ENCODE measurements at places on chromosomes 7 and 10.

- no peak for DNase-seq
Observed at GRCh38 chr10:86113501-86113900, 253.1 kb downstream of the GRID1 start.

- DNase-seq: no peak
Observed at GRCh38 chr7:81173766-81174281, 255.0 kb upstream of the SEMA3C start.

- DNase-seq: no peak
Observed at GRCh38 chr10:117460846-117461765, 81.4 kb upstream of the EMX2 start.

GRCh38 chr7:95139922-95140321, 184.4 kb downstream of the PON1 start:
- no peak for DNase-seq

- no peak for DNase-seq
Observed at GRCh38 chr10:75263806-75264205, 28.0 kb upstream of the COMTD1 start.

DNA sequence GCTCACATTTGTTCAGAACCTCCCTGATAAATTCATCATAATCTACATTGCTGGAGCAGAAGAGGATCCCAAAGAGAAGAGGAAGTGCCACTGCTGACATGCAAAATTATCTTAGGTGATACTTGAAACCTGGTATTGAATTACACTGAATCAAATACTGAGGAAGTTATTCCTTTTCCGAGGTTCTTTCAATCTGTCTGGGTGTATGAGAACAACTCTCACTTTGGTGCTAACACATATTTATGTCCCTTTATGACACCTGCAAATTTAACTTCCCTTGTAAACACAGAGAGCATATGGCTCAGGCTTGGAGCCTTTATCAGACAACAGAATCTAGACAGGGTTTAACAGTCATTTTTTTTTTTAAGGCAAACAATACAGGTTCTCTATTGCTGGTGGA, 131.4 kb downstream of the SRPK2 start:
- no peak for DNase-seq

DNA sequence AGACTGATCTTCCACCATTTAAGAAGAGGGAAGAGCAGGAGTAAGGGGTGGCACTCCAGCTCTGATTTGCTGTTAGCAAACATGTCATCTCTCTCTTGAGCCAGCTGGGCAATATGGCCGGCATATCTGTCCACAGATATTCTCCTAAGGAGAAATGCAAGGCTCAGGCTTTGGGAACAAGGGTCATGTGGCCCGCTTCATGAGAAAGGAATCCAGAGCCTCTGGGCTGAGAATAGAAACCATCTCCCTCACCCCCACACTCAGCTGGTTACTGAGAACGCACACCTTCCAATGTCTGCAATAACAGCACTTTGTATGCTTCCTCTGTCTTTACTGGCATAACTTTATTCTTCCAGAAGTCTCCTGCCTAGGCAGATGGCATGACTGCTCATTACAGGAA, 171.2 kb downstream of the ELMO1 start:
- DNase-seq: no peak

DNA sequence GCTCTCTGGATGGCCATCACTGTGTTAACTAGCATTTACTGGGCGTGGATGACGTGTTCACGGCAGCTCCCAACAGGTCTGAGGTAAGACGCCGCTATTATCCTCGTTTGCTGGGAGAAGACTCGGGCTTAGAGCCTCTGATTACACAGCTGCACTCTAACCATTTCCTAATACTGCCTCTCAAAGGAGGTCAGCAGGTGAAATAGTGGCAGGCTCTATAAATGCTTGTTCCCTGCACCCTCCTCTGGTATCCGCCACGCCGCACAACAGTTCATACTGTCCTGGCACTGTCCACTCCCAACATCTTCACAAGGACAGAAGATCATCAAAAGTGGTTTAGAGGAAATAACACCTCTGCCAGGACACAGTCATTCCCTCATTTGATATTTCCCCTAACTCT, 28.3 kb downstream of the HIPK2 start:
- DNase-seq: no peak

DNA sequence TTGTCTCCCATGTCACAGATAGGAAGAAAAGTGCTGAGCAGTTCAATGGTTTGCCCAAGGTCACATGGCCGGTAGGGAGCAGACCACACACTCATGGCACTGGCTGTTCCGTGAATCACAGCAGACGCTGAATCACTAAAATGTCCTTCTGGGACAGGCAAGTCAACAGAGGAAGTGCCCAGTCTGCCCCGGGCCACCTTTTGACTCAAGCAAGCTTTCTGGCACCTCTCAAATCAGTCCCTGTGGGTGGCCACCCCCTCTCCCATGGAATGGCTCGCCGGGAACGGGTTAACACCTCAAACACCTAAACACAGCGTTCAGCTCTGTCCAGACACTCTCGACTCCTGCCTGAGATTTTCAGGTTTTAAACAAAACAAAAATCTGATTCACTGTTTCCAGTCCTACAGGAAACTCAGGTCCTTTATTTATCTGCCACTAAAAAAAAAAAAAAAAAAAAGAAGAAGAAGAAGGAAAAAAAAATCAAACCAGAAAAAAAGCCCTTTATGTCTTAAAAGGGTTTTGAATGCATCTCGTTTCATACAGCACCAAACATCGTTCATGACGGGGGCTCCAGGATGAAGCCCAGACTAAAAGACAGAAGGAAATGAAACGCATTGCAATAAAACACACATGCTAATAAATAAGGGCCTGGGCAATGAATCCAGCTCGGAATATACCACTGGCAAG, 15.5 kb downstream of the CARD11 start:
- no peak for DNase-seq

DNA sequence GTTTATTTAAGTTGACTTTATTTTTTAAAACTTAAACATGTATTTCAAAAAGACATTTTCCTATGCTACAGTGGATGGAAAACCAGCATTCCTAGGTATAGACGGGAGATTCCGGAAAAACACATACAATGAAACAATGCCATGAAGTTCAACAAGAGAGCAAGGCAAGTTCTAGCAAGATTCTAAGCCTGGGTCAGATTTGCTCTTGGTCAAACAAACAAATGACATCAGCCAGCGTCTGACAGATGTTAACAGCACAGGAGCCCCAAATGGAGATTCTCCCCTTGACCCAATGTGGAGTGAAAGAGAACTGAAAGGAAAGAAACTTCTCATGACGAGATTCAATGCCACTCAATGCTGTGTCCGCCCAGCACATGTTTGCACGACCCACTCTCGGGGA, 149.9 kb downstream of the NEURL1 start:
- DNase-seq: no peak

GRCh38 chr7:155845226-155845625, 33.0 kb upstream of the SHH start:
- DNase-seq: no peak

DNA sequence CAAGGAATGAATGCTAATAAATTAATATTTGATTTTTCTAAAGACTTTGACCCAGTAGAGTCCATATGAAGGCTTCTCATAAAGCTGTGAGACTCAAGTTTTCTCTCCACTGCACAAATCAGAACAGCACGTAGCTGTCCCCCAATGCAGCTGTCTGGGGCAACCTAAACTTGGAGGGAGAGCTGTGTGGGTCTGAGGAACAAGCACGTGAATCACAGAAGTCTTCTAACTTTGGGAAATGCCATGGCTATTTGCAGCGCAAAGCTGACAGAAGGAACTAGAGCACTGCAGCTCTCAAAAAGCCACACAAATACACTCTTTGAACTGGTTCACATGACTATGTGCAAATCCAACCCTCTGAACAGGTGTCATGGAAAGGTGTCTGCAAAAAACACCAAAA, 47.9 kb downstream of the COL1A2 start:
- DNase-seq: no peak

DNA sequence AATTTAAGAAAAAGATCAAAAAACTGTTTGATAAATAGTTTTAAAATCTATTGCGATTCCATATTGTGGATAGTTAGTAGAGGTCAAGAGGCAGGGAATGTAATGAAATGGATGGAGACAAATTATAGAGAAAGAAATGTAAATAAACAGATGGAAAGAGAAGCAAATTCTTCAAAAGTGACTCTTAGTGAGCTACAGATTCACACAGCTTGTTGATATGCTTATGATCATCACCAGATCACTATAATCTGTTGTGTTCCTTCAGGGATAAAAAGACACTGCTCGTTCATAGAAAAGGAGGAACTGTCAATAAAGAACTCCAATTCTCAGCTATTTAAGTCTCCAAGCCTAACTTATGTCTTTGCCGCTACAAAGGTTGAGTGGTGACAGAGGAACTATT, 251.4 kb upstream of the SEMA3C start:
- no peak for DNase-seq

- no peak for DNase-seq
Observed at GRCh38 chr10:88028072-88028471, 164.6 kb downstream of the PTEN start.

- no peak for DNase-seq
Observed at GRCh38 chr10:31940839-31941653, 12.4 kb upstream of the ARHGAP12 start.

GRCh38 chr10:102538811-102539210, 35.0 kb downstream of the SUFU start:
- no peak for DNase-seq

DNA sequence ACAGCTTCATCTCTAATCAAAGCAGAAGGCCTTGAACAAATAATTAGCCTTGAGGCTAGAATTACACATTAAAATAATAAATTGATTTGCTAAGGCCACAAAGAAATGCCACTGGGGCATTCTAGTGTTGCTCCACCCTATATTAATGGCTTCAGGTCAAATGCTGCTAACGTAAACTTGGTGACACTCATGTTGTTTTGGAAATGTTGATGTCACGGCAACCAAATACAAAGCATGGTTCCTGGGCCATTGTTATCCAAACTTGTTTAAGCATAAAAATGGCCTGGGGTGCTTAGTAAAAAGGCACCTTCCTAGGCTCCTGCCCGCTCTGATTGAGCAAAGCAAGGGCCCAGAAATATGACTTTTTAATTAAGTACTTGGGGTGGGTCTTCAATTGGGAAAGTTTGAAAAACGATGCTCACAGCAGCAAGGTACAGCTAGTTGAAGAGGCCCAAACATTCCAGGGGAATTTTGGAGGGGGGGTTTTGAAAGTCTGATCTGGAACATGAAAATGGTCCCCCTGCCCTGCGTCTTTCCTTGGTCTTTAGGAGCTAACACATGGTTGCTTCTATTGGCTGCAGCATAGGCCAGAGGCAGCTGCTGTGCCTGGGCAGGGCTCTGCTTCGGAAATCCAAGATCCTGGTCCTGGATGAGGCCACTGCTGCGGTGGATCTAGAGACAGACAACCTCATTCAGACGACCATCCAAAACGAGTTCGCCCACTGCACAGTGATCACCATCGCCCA, 67.8 kb downstream of the ABCC2 start:
- DNase-seq: no peak

- peak; percentile 29 for DNase-seq
Observed at GRCh38 chr7:127943541-127944521, 87.4 kb downstream of the LRRC4 start.

GRCh38 chr10:16505161-16505560, 16.5 kb downstream of the C1QL3 start:
- DNase-seq: no peak

DNA sequence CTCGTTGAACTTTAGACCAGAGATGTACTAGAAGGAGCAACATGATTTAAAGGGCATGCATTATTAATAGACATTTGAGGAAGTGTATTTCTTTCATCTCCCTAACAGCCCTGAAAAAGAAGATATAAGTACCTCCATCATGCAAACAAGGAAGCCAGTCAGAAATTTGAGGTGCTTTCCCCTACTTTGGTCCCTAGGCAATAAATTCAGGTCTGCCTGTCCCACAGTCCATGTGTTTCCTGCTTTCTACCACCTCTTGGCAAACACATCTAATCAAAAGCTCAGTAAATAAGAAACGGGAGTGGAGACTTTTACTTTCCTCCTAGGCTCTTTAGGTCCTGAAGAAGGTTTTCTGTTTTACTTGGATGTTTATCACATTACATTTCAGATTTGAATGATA, 5.2 kb upstream of the SEMA3C start:
- DNase-seq: no peak

DNA sequence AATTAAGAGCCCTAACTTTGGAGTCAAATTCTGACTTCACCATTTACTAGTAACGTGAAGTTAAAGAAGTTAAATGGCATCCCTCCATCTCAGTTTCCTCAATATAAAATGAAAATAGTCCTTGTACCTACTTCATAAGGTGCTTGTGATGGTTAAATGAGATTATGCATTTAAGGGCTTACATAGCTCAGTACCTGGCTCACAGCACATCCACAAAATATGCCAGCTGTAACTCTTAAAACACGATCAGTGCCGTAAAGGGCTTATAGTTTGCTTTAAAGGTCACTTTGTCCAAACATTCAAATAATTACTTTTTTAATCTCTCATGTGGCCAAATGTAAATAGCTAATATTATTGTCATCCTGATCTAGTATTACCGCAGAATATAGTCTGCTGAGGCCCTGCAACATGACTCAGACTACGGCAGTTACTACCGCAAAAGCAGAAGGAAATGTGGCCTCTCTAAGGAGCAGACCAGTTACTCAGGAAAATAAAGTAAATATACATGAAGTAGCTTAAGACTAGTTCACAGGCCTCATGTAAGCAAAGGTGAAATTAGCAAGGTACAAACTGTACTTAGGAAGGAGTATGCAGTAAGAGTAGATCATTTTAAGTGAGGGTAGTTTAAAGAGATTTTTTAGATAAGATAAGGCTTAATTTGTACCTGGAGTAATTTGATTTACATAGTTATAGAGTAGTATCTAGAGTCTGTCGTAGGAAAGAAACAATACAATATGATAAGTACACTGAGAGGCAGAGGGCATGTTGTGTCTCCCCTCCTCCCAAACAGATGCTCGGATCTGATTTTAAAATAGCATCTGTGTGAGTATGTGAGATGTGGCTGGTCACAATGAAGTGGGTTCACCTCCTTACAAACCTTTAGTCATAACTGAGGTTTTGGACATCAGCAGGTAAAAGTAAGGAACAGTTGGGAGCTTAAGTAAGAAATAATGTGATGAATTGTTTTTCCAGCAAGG, 13.1 kb downstream of the CASP2 start:
- DNase-seq: no peak

- DNase-seq: no peak
Observed at GRCh38 chr7:151298765-151299164, 42.8 kb upstream of the NUB1 start.

DNA sequence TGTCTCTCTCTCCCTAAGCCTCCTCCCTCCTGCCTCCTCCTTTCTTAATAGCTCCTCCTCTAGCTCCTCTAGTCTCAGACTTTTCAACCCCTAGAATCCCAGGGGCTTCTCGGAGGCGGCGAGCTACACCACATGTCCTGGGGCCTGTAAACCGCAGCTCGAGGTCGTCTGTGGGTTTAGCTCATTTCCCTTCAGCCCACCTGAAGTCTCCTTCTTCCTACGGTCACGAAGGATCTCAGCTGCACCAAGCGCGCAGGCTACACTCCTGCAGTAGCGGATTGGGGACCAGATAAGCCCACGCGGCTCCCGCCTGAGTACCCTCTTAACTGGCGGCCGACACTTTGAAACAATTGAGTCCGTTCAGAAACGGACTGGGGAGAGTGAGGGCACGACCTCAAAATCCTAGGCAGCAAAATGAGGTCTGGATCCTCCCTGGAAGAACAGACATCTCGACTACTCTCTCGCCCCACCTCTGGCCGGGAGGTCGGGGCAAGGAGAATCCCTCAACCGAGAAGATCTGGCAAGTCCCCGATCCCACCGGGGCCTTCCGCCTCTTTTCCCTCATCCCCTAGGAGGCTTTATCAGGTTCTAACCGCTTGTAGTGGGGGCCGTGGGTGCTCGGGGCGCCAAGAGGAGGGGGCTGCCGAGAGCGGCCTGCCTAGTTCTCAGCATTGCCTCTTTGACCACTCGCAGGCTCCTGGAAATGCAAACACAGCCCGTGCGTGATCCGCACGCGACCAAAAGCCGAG, 1.3 kb upstream of the SORCS3 start:
- no peak for DNase-seq

GRCh38 chr7:73354821-73355220, 26.9 kb downstream of the FKBP6 start:
- no peak for DNase-seq
